ENCODE measurements at places on chromosomes 2 and 18.
A peak's percentile ranks its signal among the peaks of the same experiment; 100 is the strongest.

DNA sequence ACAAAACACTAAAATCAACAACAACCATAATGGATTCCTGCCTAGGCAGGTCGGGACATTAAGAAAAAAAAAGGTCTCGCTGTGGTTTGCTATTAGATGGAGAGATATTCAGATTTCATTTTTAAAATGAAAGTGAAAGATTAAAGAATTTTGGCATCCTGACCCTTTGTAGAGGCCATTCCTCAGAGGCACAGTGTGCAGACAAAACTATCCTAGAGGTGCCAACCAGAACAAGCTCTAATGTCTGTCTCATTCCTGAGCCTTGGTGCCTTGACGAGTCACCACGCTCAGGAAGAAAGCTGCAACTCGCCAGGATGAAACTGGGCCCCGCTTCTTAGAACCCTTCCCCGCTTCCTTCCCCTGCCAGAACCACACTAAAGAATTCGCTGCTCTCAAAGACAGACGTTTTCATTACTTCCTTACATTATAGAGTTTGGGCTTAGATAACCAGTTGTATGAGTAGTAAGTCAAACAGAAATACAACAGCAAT is 156.0 kb downstream of the TGIF1 start:
- DNase-seq: peak; percentile 69

DNA sequence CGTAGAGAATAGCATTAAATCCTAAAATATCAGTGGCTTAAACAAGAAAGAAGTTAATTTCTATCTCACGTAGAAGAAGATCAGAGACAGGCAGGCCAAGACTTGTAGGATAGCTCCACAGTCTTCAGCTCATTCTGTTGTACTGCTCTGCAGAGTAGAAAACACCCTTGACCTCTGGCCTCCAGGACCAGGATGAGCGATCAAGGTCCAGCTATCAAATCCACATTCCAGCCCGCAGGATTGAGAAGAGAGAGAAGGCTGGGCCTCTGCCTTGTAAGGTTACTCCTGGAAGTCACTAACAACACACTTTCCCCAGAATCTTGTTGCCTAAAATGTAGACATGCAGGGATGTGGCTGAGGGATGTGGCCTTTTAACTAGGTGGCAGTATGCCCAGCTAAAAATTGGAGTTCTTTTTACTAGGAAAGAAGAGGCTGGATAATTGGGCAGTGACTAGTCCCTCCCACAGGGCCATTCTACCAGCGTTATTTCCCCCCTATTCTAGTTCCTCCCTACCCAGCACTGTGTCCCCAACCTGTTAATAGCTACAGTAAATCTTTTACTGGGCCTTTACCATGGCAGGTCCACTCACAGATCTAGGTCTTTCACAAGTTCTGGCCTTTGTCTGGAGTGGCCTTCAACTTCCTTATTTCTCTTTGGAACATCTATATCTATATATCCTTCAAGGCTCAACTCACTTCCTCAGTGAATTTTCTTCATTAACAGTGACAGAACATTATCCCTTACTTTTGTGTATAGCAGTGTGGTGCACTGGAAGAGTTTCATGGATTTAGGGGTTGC is 165.0 kb downstream of the DIS3L2 start:
- DNase-seq: no peak

DNA sequence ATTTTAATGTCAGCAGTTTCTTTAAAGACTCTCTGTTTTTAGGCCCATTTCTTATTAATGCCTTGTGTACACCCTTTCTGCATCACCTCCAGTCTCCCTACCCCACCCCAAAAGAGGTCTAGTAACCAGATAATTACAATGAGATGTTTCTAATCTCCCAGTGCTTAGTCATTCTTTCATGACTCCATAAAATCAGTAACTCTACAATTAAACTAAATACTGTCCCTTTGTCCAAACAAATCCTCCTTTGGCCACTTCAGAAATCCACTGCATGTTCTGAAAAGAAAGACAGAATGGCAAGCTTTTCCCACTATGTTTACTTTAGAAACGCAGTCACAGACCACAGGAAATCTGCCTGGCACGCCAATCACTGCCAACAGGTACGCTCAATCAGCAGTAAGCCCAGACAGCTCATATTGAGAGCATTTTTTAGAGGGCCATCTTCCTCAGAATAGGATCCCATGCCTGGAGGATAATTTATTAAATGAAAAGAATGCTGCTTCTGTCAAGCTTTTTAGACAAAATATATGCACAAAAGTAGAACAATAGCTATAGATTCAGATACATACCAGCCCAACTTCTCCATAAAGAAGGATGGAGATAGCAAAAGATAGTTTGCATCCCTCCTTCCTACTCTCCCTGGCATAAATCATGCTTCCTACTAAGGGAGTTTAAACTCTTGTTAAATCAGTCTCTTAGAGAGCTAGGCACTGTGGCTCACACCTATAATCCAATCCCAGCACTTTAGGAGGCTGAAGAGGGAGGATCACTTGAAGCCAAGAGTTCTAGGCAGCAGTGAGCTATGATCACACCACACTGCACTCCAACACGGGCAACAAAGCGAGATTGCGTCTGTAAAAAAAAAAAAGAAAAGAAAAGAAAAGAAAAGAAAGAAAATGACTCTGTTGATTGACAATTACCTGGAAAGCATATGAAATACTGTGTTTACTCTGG is 14.6 kb downstream of the CLASP1 start:
- DNase-seq: no peak

- DNase-seq: no peak
Measured at GRCh38 chr2:14747447-14747846, 114.9 kb downstream of the LRATD1 start.

All from activated CD8-positive, alpha-beta memory T cell treated with anti-CD3 and anti-CD28 coated beads for 24 hours (primary cell).